Heart right ventricle (tissue), 16 donors: ENCODE measurements at places on chromosomes 7 and 10. TPM values are rescaled to one million over a fixed set of nuclear protein-coding genes. Genes with fewer than 3 reads are reported as not detected.
A peak's percentile ranks its signal among the peaks of the same experiment; 100 is the strongest.

- no peak for DNase-seq
Measured at GRCh38 chr10:27687743-27688142, 57.9 kb downstream of the MKX start.

- no peak for DNase-seq
Measured at GRCh38 chr10:131886237-131886636, 14.6 kb upstream of the PPP2R2D start.

SMNDC1 gene
- 10.1 TPM for polyA plus RNA-seq

NOS3 gene
- 25.5 TPM for polyA plus RNA-seq

TRPV5 gene
- not detected for polyA plus RNA-seq

DNA sequence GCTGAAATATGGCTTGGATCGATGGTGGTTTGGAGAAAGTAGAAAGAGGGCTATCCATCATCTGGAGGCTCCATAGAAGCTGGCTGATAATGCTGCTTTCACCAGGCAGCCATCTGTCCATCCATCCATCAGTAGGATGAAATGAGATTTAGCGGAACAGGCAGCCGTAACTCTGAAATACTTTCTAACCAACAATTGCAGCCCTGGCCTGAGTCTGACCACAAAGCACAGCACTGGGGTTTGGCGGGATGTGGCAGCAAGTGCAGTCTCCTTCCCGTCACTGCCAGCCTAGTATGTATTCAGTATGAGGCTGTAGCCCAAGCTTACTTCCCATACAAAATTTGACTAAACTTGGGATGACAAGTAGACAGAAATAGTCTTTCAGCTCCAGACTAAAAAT is 38.0 kb downstream of the R3HCC1L start:
- DNase-seq = no peak

PURB gene
- 6.6 TPM for polyA plus RNA-seq

CLRN3 gene
- polyA plus RNA-seq = not detected

PLEKHS1 gene
- 0.01 TPM for polyA plus RNA-seq

- DNase-seq = no peak
Measured at GRCh38 chr7:44148961-44149536, 7.9 kb upstream of the MYL7 start.

- peak; percentile 31 for DNase-seq
Measured at GRCh38 chr10:73017955-73018480, 63.4 kb upstream of the PLA2G12B start.

DNA sequence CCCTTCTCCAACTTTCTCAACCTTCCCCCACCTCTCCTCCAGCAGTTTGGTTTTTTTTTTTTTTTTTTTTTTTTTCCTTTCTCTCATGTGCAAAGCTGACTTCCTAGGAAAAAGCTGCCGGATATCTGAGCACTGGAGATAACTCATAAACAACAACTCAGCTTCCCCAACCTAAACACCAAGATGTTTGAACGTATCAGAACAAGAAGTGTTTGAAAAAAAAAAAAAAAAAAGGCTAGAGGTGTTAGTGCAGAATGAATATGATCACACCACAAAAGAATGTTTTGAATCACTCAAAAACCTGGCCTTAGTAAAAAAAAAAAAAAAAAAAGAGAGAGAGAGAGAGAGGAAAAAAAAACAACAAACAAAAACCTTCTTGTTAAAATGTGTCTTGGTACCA is 11.2 kb downstream of the GATA3 start:
- no peak for DNase-seq

DNA sequence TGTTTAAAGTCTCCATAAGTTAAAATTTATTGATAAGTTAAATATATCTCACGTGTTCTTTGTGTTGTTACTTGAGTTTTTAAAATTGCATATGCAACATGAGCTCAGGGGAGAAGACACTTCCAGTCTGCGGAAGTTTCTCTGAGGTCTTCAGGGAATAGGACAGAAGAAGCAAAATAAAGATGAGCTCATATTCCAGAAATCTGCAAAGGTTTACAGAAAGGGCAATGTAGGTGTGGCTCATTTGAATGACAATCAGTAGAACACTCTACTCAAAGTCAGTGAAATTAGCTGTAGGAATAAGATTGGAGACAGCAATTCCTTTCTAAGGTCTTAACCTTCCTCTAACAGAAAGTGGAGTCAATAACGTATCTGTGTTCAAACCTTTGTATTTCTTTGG is 53.7 kb downstream of the CACNA2D1 start:
- DNase-seq = no peak

GRCh38 chr7:89183712-89184111 is 388.2 kb upstream of the TEX47 start:
- DNase-seq = no peak

DNA sequence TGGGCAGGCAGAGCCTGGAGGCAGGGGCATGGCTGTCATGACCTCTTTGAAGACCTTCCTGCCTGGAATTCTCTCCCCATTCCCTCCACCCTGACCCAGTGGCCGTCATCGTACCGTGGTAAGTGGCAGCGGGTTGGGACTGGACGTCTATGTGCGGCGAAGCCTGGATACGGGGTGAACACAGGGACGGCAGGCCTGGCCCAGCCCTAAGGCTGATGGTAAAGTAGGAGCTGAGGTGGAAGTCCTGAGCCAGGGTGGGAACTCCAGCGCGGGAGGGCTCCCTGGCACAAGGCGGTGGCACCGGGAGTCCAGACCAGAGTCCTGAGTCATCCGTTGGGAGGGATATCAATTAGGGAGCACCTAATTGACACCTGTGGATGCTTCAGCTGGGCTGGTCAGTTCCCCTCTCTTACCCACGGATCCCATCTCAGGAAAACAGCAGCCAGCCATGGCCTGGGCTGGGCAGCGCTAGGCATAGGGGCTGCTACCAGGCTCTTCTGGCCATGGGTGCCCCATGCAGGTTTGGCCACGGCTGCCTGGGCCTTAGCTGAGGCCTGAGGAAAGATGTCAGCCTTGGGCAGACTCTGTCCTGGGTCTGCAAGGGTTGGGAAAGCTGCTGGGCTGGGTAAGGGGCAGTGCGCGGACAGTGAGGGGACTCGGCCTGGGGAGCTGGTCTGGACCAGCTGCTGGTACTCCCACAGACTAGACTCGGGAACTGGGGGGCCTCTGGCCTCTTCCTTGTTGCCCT is 3.3 kb downstream of the PPIF start:
- no peak for DNase-seq

EGR2 gene
- polyA plus RNA-seq = 2.2 TPM

LOXL4 gene
- 5.6 TPM for polyA plus RNA-seq

- no peak for DNase-seq
Measured at GRCh38 chr7:135833642-135834041, 85.0 kb upstream of the FAM180A start.

GRCh38 chr10:121662945-121663917 is 65.0 kb upstream of the FGFR2 start:
- no peak for DNase-seq

DNA sequence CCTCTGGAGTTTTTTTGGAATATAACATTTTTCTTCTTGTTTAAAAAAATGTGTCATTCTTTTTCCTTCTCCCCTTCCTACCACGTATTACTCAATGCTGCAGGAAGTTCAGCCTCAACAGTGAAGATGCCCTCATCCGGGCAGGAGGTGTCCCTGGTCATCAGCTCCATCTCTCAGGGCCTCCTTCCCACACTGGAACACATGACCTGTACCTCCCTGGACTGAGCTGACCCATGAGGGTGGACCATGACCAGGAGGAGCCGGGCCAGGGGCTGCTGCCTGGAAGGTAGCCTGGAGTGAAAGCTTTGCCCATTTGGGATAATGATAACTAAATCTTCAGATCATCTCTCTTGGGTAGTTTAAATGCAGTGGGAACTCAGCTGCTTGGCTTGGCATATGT is 316.5 kb upstream of the ZMIZ1 start:
- no peak for DNase-seq

FIS1 gene
- 439 TPM for polyA plus RNA-seq

- no peak for DNase-seq
Measured at GRCh38 chr7:134910214-134910890, 76.0 kb upstream of the AGBL3 start.

GRCh38 chr10:78038791-78039547 is 5.3 kb downstream of the RPS24 start:
- no peak for DNase-seq

- DNase-seq = peak; percentile 54
Measured at GRCh38 chr7:102412548-102412947, 16.4 kb downstream of the PRKRIP1 start.

GRCh38 chr7:98278936-98279335 is 2.5 kb upstream of the BRI3 start:
- no peak for DNase-seq

DNA sequence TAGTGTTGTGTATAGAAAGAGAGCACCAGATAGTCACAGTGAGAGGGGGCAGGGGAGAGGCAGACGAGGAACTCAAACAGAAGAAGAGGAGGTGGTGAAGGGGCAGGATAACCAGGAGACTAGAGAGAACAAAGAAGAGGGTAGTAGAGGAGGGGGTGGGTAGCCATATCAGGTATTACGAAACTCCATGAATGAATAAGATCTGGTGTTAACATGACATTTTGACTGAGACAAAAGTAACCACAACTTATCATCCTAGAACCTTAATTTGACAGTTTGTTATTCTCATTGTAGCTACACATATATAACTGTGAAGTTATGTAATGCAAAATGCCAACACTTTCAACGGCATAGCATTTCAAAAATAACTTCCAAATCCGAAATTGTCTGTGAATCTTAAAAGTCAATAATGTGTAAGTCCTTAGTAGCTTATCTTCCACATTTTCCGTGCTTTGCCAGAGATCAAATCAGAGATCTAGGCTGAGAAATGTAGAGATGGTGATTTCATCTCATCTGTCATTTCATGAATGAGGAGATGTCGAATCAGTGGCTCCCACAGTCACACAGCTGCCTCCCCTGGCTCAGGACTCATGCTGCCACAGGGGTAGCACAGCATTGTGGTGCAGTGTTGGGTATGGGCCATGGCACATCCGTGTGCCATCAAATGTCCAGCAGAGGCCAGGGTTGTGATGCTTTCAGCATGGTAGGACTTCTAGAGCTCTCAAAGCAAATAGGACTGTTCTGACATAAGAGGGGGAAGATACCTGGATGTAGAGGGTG is 202.1 kb downstream of the HECW1 start:
- no peak for DNase-seq

- DNase-seq = no peak
Measured at GRCh38 chr10:115046686-115047236, 46.4 kb upstream of the ATRNL1 start.

GIMAP5 gene
- polyA plus RNA-seq = 35.0 TPM

DNA sequence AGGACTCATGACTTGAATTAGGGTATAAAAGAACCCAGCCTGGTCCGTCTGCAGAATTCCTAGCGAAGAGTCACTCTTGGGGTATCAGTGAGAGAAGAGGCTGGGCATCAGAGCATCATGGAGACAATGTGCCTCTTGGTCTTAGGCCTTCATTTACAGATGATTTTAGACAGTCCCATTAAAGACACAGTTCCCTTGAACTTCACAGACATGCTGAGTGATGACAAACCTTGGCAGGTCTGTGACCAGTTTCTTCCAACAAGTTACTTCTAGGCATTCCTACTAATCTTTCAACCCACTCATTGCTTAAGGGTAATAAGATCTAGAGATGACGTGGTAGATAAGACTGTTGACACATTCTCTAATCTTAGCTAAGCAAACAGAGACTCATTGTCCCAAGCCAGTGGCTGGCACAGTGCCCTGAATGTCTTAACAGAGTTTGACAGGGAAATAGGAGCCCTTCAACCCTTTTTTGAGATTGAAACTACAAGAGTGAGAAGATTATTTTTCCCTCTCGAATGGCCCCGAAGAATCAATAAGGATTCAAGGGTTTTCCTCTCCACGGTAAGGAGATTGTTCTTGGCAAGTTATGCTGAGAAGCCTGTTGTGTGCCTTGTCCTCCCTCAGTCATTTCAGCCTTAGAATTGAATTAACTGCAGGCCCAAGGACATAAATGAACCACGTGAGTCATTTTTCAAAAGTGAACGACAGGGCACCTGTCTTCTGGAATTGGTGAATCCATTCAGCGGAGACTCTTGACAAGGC is 281.1 kb downstream of the CCDC3 start:
- peak; percentile 54 for DNase-seq

STEAP2 gene
- polyA plus RNA-seq = 1.4 TPM

HECW1 gene
- 0.07 TPM for polyA plus RNA-seq

ADRA2A gene
- 0.29 TPM for polyA plus RNA-seq

CTBP2 gene
- polyA plus RNA-seq = 14.7 TPM

DNA sequence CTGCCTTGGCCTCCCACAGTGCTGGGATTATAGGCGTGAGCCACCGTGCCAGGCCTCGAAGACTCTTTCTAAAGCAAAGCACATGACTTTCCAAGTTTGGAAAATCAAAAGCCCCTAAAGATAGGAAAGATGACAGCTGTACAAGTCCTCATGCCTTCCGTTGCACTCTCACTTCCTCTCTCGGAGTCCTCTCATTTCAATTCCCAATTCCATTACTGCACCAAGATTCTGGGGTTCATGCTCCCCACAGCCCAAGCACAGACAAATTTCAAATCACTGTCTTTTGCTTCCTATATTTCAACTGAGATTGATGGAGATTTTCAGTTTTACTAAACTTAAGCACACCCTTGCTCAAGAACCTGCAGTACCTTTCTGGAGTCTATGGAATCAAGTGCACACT is 10.9 kb upstream of the PLAU start:
- DNase-seq = no peak

AEBP1 gene
- polyA plus RNA-seq = 33.7 TPM

DNA sequence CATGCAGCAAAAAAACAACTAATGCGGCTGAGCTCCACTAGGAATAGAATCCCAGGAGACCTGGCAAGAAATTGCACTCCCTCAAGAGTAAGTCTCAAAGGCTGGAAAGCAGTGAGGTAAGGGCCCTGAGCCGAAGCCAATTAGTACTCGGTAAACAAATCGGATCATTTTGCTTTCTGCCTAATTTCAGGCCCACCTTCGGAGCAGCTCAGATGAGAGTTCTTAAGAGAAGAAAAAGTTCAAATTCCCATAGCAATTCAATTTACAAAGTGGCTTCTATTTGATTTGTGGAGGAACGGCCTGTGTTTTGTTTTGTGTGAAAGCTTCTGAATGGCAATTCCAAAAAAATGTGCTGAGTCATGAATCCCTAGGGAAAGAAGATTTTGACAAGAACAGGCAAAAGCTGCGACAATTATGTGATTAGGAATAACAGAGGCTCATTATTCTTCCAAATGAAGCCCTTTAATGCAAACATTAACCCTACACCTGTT is 60.9 kb downstream of the SLC16A9 start:
- no peak for DNase-seq

- no peak for DNase-seq
Measured at GRCh38 chr7:150417863-150418262, 32.6 kb upstream of the GIMAP8 start.

GRCh38 chr10:72306215-72306760 is 32.6 kb downstream of the DDIT4 start:
- no peak for DNase-seq

- DNase-seq = no peak
Measured at GRCh38 chr7:106346167-106346677, 61.4 kb upstream of the NAMPT start.

- DNase-seq = no peak
Measured at GRCh38 chr10:116101616-116102315, 171.2 kb downstream of the GFRA1 start.

DNA sequence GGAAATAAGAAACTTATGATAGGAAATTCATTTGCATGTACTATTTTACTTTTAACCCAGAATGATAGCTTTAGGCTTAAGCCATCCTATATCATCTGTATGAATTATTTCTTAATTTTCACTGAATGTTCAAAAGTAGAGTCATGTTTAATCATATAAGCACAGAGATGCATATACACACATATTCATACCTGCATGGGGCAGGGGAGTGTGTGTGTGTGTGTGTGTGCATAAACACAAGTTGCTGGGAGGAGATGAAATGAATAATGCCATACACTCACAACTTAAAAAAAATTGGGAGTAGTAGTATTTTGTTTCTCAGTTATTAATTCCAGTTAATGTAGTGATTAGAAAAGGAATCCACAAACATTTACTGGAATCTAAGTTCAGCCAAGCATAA is 83.1 kb upstream of the IKZF1 start:
- no peak for DNase-seq

GRCh38 chr7:46212425-46213153 is 291.5 kb upstream of the IGFBP3 start:
- no peak for DNase-seq

ANXA8L1 gene
- polyA plus RNA-seq = 0.22 TPM
